ENCODE measurements at places on chromosomes 16 and 17.

GRCh38 chr17:7633093-7633492 lies 3.2 kb downstream of the SHBG start:
- no peak for DNase-seq

- DNase-seq: peak; percentile 87
Observed at GRCh38 chr17:21291862-21292261, 7.4 kb downstream of the MAP2K3 start.

- DNase-seq: peak; percentile 92
Observed at GRCh38 chr16:67672739-67673662, 6.4 kb downstream of the C16orf86 start.

- no peak for DNase-seq
Observed at GRCh38 chr17:59346876-59347407, 15.5 kb downstream of the YPEL2 start.

GRCh38 chr17:51322390-51323029 lies 62.2 kb downstream of the UTP18 start:
- DNase-seq: no peak

GRCh38 chr16:89583895-89584644 lies 8.5 kb downstream of the CPNE7 start:
- no peak for DNase-seq

DNA sequence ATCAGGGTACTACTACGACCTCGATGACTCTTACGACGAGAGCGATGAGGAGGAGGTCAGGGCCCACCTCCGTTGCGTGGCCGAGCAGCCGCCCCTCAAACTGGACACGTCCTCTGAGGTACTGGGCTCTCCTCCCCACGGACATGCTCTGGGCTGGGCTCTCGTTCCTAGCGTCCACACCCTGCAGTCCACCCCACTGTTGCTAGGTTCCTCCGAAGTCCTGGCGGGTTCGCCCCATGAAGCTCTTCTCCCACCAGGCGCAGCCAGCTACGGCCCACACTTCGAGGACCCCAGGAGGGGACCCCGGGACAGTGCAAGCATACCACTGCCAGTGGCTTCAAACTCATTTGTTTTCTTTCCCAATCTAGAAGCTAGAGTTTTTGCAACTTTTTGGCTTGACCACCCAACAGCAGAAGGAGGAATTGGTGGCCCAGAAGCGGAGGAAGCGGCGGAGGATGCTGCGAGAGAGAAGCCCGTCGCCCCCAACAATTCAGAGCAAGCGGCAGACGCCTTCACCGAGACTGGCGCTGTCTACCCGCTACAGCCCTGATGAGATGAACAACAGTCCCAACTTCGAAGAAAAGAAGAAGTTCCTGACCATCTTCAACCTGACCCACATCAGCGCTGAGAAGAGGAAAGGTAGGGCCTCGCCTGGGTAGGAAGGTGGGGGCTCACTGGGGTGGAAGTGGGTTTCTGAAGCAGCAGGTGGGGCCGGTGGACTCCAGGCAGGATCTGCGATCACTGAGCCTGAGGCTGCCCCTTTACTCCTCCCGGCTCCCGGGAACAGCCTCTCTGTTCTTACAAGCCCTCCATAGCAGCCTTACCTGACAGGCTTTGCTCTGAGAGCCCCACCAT lies 25.6 kb downstream of the GINS2 start:
- no peak for DNase-seq

DNA sequence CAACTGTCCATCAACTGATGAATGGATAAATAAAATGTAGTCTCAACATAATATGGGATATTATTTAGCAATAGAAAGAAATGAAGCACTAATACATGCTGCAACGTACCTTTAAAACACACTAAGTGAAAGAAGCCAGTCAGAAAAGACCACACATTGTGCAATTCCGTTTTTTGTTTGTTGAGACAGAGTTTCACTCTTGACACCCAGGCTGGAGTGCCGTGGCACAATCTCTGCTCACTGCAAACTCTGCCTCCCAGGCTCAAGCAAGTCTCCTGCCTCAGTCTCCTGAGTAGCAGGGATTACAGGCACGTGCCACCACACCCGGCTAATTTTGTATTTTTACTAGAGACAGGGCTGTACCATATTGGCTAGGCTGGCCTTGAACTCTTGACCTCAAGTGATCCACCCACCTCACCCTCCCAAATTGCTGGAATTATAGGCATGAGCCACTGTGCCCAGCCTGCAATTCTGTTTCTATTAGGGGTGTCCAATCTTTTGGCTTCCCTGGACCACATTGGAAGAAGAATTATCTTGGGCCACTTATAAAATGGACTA lies 40.1 kb downstream of the SCNN1B start:
- no peak for DNase-seq

DNA sequence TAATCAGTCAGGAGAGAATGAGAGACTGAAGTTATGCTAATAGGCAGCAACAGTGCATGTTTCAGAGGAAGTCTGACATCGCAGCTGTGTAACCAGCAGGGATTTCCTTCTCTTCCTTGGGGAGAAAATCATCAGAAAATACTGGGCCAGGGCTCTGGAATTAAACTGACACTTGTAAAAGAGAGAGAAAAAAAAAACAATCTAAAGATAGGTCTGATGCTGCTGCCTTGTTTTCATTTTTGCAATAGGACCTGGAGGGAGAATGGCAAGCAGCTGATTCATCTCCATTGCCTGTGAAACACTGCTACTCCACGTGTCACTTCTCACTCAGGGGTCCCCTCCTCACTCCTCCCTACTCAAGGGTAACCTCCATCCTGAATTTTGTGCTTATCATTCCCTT lies 17.7 kb upstream of the CORO6 start:
- no peak for DNase-seq

GRCh38 chr16:17318238-17318637 lies 152.5 kb downstream of the XYLT1 start:
- no peak for DNase-seq

- DNase-seq: peak; percentile 77
Observed at GRCh38 chr17:79940459-79941087, 95.1 kb downstream of the TBC1D16 start.

GRCh38 chr17:33633446-33633845 lies 340.4 kb upstream of the ASIC2 start:
- DNase-seq: no peak

- no peak for DNase-seq
Observed at GRCh38 chr16:4675864-4676786, 17.2 kb upstream of the NUDT16L1 start.

- DNase-seq: no peak
Observed at GRCh38 chr17:66711881-66712321, 123.0 kb upstream of the CACNG5 start.

- DNase-seq: peak; percentile 54
Observed at GRCh38 chr17:42679492-42680330, 1.9 kb downstream of the CCR10 start.

DNA sequence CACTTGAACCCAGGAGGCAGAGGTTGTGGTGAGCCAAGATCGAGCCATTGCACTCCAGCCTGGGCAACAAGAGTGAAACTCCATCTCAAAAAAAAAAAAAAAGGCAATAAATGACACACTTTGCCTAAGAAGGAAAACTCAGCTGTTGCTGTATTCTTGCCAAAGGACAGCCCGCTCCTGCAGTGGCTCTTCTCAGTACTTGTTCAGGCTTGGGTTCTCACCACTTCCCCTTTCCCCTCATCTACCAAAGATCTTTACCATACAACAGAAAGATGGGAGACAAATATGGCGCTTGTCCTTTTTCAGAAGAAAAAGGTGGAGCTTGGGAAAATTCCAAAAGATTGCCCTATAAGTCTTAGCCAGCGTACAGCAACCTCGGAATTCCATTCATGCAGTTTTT lies 58.5 kb downstream of the MYH13 start:
- DNase-seq: peak; percentile 3

GRCh38 chr16:57268804-57269800 lies 15.4 kb downstream of the PLLP start:
- no peak for DNase-seq

DNA sequence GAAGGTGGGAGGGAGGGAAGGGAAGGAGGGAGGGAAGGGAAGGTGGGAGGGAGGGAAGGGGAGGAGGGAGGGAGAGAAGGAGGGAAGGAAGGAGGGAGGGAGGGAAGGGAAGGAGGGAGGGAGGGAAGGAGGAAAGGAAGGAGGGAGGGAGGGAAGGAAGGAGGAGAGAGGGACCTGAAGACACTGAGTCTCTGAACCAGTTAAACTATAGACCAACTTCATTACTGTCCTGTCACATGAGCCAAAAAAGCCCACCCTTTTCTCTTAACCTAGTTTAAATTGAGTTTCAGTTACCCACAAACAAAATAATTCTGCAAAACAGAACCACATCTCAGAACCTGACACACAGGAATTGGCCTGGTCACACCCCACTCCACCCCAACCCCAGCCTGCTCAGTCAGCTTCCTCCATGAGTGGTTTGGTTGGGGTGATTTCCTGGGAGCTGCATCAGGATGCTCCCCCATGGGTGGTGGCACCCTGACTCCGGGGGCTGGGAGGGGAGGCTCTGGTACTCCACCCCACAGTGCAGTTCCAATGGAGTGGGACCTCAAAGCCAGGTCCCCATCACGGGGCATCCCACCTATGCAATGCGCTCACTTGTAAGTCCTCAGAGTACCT lies 4.7 kb upstream of the PRR29 start:
- no peak for DNase-seq

- peak; percentile 23 for DNase-seq
Observed at GRCh38 chr17:39487946-39488345, 26.7 kb downstream of the CDK12 start.

- no peak for DNase-seq
Observed at GRCh38 chr17:17835415-17836249, 1.2 kb downstream of the SREBF1 start.

GRCh38 chr17:32998111-32998886 lies 6.7 kb downstream of the SPACA3 start:
- DNase-seq: peak; percentile 95

DNA sequence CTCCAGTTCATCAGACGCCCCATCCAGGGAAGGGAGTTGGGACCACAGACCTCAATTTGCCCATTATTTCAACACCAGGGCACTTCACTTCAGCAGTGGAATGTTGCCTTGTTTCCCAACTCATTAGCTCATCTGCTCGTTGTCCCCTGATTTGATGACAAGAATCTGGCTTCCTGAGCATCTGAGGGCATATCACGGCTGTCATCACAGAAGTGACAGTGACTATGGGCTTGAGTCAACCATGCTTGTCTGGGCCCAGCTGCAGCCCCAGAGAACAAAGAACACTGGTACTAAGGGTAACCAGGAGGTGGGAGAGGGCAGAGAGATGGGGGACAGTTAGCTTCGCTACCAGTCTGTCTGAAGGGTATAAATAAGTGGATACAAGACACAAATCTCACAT lies 266.0 kb upstream of the SDK2 start:
- no peak for DNase-seq

DNA sequence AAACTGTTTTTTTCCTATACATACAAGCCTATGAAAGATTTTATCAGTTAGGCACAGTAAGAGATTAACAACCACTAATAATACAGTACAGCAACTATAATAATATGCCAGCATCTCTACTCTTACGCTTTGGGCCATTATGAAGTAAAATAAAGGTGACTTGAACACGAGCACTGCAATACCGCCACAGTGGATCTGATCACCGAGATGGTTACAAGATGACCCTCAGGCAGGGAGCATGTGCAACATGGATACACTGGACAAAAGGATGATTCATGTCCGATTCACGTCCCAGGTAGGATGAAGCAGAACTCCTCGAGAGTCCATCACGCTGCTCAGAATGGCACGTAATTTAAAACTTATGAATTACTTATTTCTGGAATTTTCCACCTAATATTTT lies 10.5 kb downstream of the PELP1 start:
- no peak for DNase-seq

GRCh38 chr17:40018211-40019121 lies 3.2 kb downstream of the CSF3 start:
- DNase-seq: no peak

DNA sequence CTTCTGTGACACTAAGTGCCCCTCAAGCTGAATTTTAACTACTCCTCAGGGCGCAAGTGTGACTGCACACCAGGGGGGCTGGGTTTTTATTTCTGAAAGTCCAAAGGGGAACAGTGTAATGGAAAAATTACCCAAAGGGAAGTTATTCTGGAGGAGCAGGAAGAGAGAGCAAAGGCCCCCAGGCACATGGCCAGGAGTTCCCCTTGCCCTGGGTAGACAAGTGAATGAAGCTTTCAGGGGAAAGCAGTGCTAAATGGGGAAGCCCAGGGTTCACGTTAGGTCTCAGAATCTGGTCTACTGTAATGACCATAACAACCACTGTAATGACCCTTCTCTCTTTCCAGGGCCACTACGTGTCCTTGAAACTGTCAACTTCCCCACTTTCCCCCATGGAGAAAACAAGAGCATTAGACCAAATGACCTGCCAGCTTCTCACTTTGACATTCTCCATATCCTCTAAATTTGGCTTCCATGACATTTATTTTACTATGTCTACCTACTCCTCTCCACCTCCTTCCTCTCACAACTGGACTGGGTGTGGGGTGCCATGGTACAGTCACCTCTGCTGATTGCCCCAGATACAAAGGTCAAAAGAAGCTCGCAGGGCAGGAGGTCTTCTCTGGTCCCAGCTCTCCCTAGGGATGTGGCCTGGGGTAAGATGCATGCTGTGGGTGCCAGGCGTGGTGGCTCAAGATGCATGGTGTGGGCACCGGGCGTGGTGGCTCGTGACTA lies 34.1 kb upstream of the MMP2 start:
- DNase-seq: peak; percentile 52

- DNase-seq: no peak
Observed at GRCh38 chr16:53745086-53745485, 41.1 kb downstream of the FTO start.

GRCh38 chr16:15699819-15700218 lies 49.8 kb downstream of the NDE1 start:
- DNase-seq: no peak

DNA sequence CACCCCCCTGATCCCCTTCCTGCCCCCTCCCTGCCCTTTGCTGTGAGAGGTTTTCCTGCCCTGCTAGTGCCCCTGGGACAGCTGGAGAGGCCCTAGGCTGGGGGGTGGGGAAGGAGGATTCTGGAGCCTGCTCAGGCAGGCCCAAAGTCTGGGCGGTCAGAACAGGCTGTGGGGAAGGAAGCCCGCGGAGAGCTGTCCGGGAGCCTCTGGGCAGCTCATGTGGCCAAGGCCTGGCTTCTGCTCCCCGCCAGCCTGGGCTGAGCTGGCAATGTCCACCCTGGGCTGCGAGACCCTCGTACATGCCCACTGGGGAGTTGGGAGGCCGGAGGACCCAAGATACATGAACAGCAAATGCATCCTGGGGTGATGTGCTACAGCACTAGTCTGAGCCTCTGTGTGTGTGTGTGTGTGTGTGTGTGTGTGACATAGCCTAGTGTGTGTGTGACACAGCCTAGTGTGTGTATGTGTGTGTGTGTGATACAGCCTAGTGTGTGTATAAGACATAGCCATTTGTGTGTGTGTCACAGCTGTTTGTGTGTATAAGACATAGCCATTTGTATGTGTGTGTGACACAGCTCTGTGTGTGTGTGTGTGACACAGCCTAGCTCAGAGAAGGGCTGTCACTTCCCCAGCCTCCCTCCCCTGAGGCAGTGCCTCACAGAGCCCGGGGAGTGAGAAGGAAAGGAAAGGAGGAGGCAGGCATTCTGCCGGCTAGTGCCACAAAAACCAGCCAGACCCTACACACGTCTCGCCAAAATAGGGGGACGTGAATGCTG lies 201.4 kb upstream of the CIBAR2 start:
- DNase-seq: no peak
